ENCODE measurements at places on chromosomes 2 and 18.
A peak's percentile ranks its signal among the peaks of the same experiment; 100 is the strongest.

DNA sequence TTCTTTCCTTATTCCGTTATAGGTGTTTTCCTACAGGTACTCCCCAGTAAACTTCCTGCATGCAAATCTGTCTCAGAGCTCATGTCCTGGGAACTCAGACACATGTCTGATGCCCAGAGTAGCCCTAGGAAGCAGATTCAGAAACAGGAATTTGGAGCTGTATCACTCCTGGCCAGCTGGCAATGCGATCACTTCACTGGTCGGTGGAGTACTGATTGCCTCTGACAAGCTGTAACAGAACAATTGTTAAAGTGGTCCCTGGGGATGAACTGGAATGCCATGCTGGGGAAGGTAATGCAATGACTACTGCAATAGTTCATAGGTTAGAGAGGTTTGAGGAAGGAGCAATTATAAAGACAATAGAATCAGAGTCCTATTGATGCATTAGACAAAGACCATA is 131.6 kb upstream of the DOCK10 start:
- DNase-seq, result no peak

- no peak for DNase-seq
These were observed 258.5 kb downstream of the PTGR3 start for GRCh38 chr18:74950479-74950878.

GRCh38 chr2:73827018-73827417 is 1.7 kb upstream of the STAMBP start:
- DNase-seq, result peak; percentile 71

DNA sequence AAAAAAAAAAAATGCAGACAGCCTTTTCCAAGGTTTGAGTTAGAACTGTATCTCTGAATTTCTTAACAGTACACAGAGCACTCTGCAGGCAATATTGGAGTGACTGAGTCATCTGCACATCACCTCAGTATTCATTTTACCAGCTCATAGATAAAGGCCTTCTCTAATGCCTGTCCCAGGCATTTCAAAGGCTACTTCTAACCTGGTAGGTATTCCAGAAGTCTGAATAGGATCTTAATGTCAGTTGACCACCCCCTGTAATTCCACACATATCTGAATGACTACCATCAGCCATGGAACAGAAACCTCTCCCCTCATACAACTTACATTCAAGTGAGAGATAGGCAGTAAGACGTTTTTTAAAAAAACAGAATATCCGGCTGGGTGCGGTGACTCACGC is 9.0 kb downstream of the METTL21A start:
- DNase-seq, result no peak

- no peak for DNase-seq
These were observed 85.4 kb upstream of the ZEB2 start for GRCh38 chr2:144605231-144605840.

GRCh38 chr2:160415991-160416390 is 77.6 kb downstream of the RBMS1 start:
- no peak for DNase-seq

- no peak for DNase-seq
These were observed 5.9 kb downstream of the ASXL3 start for GRCh38 chr18:33583901-33584300.

- DNase-seq, result no peak
These were observed 191.5 kb upstream of the NETO1 start for GRCh38 chr18:73059280-73059679.

- peak; percentile 83 for DNase-seq
These were observed 624 bp downstream of the METTL8 start for GRCh38 chr2:171432969-171433762.

DNA sequence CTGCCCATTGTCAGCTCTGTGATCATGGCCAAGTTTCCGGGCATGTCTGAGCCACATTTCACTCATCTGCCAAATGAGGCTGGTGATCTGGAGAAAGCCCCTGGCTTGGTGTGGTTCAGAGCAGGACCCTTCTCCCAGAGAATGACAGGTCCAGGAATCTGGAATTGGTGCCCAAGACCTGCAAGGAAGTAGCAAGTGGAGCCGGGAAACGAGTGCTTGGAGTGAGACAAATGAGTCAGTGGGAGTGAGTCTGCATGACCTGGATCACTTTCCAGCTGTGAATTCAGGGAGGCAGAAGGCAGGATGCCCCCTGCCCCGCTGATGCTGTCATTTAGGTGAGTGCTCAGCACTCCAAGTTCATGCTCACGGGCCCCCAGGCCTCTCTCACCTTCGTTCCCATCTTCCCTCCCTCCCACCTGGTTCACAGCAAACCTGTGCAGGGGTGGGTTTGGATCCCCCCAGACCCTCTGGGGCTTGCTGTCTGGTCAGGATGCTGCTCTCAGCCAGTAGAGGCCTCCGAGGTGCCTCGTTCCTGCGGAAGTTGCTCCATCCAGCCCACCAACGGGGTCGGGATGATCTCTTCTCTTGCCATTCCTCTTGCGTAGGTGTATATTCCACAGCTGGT is 104.4 kb downstream of the INHBB start:
- no peak for DNase-seq

DNA sequence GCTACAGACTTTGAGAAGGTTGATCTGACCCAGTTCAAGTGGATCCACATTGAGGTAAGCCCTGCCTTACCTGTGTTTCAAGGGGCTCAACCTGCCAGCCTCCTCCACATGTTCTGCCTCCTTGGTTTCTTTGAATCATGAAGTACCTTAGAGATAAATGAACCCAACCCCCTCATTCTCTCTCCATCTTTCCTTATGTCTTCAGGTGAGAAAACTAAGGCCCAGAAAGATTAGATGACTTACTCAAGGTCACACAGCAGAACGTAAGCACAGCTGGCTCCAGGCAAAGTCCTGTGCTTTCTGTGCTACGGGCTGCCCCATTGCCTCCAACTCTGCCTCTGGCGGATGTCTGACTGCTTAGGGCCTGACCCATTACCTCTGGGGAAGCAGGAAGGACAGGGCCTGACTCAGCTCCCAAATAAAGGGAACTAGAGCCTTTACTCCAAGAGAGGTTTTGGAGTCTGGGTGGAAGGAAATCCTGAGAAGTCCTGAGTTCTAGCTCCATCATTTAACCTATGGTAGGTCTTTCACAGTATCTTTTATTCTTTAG is 10.3 kb downstream of the KHK start:
- DNase-seq, result no peak

DNA sequence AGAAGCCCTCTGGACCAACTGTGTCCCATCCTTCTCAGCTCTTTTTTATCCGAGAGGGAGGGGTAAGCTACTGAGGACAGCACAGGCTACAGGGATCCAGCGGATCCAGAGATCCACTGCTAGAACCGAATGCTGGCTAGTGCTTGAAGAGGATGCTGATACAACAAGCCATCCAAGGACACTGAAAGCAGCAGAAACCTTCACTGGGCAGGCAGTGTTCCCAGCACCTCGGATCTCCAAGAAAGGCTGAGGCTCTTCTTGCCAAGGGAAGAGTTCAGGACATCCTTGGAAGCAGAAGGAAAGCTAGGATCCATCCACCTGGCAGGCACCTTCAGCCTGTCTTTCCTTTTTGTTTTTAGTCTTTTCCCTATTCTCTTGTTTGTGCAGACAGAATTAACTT is 13.2 kb upstream of the FHOD3 start:
- no peak for DNase-seq

DNA sequence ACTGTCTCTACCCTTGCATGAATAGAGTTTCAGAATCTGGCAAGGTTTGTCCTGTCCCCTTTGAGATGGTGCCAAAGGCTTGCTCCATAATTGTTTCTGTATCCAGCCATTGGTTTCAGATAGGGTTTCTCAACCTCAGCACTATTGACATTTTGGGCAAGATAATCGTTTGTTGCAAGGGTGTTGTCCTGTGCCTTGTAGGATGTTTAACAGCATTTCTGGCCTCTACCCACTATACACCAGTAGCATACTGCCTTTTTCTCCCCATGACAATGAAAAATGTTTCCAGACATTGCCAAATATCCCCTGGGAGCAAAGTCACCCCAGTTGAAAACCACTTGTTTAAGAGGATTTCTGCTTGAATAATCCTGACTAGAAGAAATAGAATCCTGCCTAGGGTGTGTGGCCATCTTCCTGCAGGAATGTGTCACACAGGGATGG is 126.8 kb downstream of the CDC42EP3 start:
- DNase-seq, result no peak

DNA sequence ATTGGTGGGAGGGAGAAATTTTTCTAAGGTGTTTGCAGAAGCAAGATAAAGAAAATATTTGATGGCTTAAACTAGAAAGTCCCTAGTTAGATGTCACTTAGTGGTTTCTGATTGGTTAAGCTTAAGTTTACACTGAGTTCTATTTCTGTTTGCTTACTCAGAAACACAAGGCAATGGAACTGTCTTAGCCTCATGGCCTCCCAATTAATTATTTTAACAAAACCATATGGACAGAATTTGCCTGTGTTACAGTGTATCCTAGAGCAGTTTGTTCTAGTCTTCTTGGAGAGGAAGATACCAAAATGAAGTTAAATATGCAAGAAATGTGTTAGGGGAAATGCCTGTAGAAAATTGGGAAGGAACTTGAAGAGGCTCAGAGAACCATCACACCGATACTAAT is 4.6 kb upstream of the IMPACT start:
- DNase-seq, result no peak

GRCh38 chr18:44986933-44987332 is 306.2 kb downstream of the SETBP1 start:
- no peak for DNase-seq

Data from OCI-M1 (cell line).